Nephron progenitor cell (in vitro differentiated cells): ENCODE measurements at places on chromosomes 1 and 21.

DNA sequence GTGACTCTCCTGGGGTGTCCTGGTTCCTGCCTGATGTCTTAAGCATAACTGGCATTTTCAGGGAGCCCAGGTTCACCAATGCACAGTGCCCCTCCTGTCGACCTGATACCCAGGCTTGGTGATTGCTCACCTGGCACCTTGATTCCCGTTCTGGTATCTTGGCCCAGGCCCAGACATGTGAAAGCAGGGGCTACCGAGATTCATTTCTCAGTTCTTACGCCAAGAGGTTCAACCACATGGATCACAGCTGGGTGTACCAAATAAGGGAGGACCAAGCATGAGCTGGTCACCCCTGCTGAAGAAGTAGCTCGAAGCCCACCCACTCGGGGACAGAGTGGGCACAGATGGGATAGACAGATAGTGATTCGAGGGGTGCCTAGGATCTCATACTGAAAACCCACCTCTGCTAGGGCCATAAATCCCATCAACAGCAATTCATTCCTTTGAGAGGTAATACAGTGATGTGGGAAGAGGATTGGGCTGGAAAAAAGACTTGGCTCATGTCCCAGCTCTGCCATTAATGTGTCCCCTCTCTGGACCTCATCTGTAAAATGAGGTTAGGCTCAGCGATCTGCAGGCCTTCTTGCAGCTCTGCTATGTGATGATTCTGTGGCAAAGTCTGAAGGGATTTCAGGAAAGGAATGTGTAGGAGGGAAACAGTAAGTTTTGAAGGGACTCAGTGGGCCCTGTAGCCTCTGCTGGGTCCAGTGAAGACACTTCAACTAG, 2.7 kb downstream of the EPHX1 start:
- peaks cover 68% of the 10 kb centered on the region for H3K4me1 ChIP-seq
- H3K4me3 ChIP-seq, result peak overlapping the region; percentile 12

GRCh38 chr1:196308176-196308575, 300.1 kb downstream of the KCNT2 start:
- peaks cover 21% of the 10 kb centered on the region for H3K4me1 ChIP-seq
- DNase-seq, result no peak
- no peak overlapping the region for H3K27ac ChIP-seq
- H3K36me3 ChIP-seq, result peaks cover 24% of the 10 kb centered on the region
- H3K4me3 ChIP-seq, result no peak overlapping the region

DNA sequence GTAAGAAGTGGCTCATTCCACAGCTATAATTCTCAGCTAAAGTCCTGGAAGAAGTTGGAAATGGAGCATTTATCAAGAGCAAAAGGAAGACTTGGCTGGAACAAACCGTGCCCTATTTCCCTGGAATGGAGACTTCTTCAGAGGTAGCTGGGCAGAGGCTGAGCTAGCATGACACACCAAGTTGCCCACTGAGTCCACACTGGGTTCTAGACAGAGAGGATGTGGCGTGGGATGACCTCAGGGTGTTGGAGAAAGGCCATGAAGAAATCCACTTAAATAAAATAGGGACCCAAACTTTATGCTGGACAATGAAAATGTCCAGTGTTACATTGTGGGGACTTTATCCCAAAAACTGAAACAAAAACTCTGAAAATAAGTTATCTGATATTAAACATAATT, 116.2 kb downstream of the KCNJ6 start:
- H3K27me3 ChIP-seq, result peaks cover 3% of the 10 kb centered on the region
- H3K4me1 ChIP-seq, result peaks cover 27% of the 10 kb centered on the region
- H3K4me3 ChIP-seq, result no peak overlapping the region
- DNase-seq, result no peak
- H3K36me3 ChIP-seq, result no peaks in the 10 kb centered on the region

DNA sequence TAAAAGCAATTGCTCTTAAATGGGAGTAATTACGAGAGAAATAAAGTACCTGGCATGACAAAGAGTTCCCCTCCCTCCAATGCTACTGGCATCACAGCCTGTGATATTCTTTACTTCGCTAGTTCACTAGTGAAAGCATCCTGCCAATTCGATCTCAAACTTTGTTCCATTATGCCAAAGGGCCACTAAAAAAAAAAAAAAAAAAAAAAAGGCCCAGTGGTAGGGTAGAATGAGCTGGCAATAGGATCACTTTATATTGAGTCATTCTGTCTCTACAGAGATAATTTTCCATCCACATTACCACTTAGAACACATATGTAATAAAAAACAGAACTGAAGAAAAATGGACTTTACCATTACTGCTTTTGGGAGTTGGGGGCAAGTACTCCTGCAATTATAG, 11.2 kb downstream of the PUM1 start:
- no peak for DNase-seq
- peaks cover 26% of the 10 kb centered on the region for H3K4me1 ChIP-seq
- H3K27me3 ChIP-seq, result no peaks in the 10 kb centered on the region
- peaks cover 79% of the 10 kb centered on the region for H3K36me3 ChIP-seq
- H3K4me3 ChIP-seq, result no peak overlapping the region
- H3K27ac ChIP-seq, result peak overlapping the region; percentile 13

- H3K27ac ChIP-seq, result no peak overlapping the region
- peak; percentile 4 for DNase-seq
- no peaks in the 10 kb centered on the region for H3K27me3 ChIP-seq
- no peaks in the 10 kb centered on the region for H3K36me3 ChIP-seq
- H3K4me3 ChIP-seq, result no peak overlapping the region
- no peaks in the 10 kb centered on the region for H3K4me1 ChIP-seq
Observed at GRCh38 chr21:21232320-21232719, 234.1 kb downstream of the NCAM2 start.

DNA sequence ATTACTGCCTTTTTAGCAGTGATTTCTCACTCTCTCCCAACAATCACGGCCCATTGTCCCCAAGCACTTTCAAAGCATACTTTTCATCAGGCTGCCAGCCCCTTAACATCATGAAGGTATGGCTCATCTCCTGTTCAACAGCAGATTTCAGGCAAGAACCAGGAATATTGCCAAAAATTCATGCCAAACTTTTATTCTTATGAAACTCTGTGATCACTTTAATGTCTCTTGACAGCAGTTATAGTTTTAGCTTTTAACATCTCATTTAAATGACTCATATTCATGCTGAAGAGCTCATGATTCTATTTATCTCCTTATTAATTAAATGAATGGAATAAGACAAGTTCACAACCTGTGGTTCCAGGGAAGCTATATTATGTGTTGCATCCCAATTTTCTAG, 235.1 kb downstream of the GRIK1 start:
- DNase-seq, result no peak
- no peak overlapping the region for H3K27ac ChIP-seq
- no peaks in the 10 kb centered on the region for H3K27me3 ChIP-seq
- no peak overlapping the region for H3K4me3 ChIP-seq
- no peaks in the 10 kb centered on the region for H3K36me3 ChIP-seq
- no peaks in the 10 kb centered on the region for H3K4me1 ChIP-seq

DNA sequence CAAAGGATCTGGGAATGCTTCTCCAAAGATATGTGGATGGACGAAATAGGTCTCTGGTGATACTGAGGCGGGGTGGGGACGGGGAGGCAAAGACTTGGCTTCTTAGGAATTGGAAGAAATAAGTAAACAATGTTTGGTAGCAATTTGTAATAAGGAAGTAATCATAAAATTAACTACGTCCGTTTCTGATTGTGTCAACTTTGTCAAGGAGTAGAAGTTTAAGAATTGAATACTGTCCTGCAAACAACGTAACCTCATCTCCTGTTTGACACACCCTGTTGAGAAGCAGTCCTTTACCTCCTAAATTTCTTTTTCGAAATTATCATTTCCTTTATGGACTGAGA, 471 bp downstream of the POLR3C start:
- H3K4me3 ChIP-seq, result peak overlapping the region; percentile 96
- peak overlapping the region; percentile 99 for H3K27ac ChIP-seq
- H3K27me3 ChIP-seq, result no peaks in the 10 kb centered on the region
- DNase-seq, result no peak

DNA sequence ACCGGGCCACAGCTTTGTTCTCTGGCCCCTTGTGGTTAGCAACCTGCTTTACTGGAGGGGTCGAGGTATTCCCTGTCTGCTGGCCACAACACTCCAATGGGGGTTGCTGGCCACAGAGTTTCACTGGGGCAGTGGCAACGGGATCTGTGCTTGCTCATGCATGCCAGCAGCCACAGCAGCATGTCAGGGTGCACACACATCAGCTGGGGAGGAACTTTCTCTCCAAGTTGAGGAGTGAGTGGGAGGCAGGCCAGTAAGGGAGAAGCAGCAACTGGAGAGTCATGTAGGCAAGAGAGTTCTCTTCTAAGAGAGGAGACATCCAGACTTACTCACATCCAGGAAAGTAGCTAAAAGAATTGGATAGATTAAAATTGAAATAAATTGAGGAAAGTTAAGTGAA, 38.0 kb downstream of the SAMD13 start:
- peaks cover 70% of the 10 kb centered on the region for H3K36me3 ChIP-seq
- H3K4me1 ChIP-seq, result peaks cover 13% of the 10 kb centered on the region
- DNase-seq, result peak; percentile 6
- no peak overlapping the region for H3K4me3 ChIP-seq
- H3K27ac ChIP-seq, result peak overlapping the region; percentile 17

DNA sequence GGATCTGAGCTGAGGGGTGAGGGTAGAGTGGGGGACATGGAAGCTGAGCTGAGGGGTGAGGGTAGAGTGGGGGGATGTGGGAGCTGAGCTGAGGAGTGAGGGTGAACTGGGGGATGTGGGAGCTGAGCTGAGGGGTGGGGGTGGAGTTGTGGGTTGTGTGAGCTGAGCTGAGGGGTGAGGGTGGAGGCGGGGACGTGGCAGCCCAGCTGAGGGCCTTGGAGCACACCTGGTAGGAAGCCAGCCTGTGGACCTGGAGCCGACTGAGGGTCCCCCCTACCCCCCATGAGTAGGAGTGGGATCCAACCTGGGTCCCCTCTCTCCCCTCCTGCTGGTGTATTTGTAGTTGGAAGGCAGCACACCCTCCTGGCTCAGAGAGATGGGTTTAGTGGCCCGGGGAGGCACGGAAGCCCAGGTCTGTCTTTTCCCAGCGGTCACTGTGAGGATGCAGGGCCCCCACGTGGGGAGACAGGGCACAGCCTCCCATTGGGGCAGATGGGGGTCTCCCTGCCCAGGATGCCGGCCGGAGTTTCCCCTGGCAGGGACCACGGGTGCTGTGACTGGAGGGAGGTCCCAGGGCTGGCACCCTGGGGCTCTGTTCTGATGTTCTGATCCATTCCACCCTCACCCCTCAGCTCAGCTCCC, 13.2 kb upstream of the NPHP4 start:
- no peaks in the 10 kb centered on the region for H3K36me3 ChIP-seq
- H3K4me1 ChIP-seq, result peaks cover 62% of the 10 kb centered on the region
- H3K27me3 ChIP-seq, result peaks cover 17% of the 10 kb centered on the region
- DNase-seq, result no peak
- H3K4me3 ChIP-seq, result no peak overlapping the region

GRCh38 chr1:6918186-6918924, 133.1 kb downstream of the CAMTA1 start:
- H3K4me3 ChIP-seq, result no peak overlapping the region
- peaks cover 26% of the 10 kb centered on the region for H3K36me3 ChIP-seq
- peaks cover 5% of the 10 kb centered on the region for H3K27me3 ChIP-seq
- H3K4me1 ChIP-seq, result peaks cover 50% of the 10 kb centered on the region
- no peak for DNase-seq

- H3K36me3 ChIP-seq, result no peaks in the 10 kb centered on the region
- H3K27ac ChIP-seq, result no peak overlapping the region
- peak; percentile 74 for DNase-seq
- H3K4me3 ChIP-seq, result no peak overlapping the region
Observed at GRCh38 chr1:110524311-110525248, 5.6 kb upstream of the KCNA10 start.

DNA sequence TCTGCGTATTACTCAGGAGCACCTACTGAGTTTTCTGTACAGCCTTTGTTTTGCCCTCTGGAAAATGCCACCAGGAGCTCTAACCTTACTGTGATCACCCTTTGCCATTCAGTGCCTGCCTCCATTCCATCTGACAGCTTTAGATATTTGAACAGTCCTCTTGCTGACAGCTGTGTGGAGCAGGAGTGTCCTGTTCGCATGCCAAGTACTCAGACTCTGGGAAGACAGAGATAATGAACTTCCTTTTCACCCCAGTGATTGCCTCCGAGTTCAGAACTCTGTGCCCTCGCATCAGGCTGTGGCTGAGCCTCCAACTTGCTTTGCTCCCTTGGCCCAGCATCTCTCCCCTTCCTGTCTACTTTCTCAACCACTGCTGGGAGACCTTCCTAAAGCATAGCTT, 74.0 kb downstream of the CACNA1E start:
- no peak overlapping the region for H3K4me3 ChIP-seq
- no peak for DNase-seq
- no peak overlapping the region for H3K27ac ChIP-seq
- peaks cover 7% of the 10 kb centered on the region for H3K27me3 ChIP-seq
- H3K36me3 ChIP-seq, result no peaks in the 10 kb centered on the region

DNA sequence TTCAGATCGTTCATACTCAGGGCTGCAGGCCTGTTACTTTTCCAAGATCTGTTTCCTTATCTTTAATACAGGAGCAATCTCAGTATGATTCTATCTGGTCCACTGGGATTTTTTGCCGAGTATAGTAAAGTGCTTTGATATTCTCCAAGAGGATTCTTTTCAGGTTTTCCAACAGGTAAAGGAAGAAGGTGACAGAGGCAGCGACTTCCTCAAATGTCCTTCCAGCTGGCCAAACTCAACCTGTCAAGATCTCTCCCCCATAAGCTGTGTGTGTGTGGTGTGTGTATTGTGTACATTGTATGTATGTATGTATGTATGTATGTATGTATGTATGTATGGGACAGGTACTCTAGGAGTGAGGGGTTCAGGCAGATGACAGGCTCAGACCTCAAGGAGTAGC, 1.1 kb downstream of the AKR1A1 start:
- peaks cover 5% of the 10 kb centered on the region for H3K27me3 ChIP-seq
- no peak for DNase-seq
- H3K4me3 ChIP-seq, result peak overlapping the region; percentile 98
- peaks cover 17% of the 10 kb centered on the region for H3K36me3 ChIP-seq

DNA sequence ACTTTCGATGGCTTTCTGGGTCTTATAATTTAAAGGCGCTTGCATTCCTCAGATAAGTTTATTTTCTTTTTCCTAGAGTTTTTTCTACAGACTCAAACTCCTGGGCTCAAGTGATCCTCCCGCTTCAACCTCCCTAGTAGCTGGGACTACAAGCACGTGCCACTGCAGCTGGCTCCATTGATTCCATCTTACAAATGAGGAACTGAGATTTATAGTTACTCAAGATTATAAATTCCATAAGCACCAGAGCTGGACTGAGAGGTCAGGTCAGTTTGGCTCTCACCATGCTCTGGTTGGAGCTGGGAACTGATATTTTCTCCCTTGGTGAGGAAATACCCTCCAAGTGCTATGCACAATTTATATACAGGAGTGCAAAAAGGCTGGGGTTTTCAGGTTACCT, 13.4 kb upstream of the PRPF38B start:
- no peak overlapping the region for H3K27ac ChIP-seq
- H3K27me3 ChIP-seq, result peaks cover 4% of the 10 kb centered on the region
- H3K36me3 ChIP-seq, result no peaks in the 10 kb centered on the region
- H3K4me1 ChIP-seq, result peaks cover 8% of the 10 kb centered on the region

GRCh38 chr1:223180731-223181321, 37.8 kb upstream of the TLR5 start:
- H3K36me3 ChIP-seq, result no peaks in the 10 kb centered on the region
- peak overlapping the region; percentile 8 for H3K27ac ChIP-seq
- DNase-seq, result no peak
- H3K4me1 ChIP-seq, result peaks cover 24% of the 10 kb centered on the region
